ENCODE measurements at places on chromosomes 7 and 10. TPM values are rescaled to one million over a fixed set of nuclear protein-coding genes. Genes with fewer than 3 reads are reported as not detected.

GRCh38 chr7:34048445-34048844 lies 143.1 kb downstream of the BMPER start:
- peaks cover 4% of the 10 kb centered on the region for H3K27me3 ChIP-seq
- no peak overlapping the region for H3K4me3 ChIP-seq
- DNase-seq = no peak
- no peak overlapping the region for H3K27ac ChIP-seq
- no peaks in the 10 kb centered on the region for H3K36me3 ChIP-seq

DNA sequence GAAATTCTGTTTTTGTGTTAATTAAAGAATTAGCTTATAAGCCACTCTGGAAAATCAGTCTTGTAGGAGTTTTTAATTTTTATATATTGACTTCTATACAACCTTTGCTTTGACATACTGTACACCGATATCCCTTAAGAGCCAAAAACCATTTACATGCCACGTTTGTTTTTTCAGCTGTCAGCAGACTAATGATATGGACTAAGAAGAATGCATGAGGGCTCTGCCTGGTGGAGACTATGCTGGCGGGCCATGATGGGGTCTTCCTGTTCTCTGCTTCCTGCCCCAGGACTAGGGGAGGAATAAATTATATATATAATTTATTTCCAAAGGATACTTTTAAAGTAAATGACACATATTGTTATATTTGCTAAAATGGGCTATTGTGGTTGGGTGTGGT lies 96.3 kb downstream of the CDK14 start:
- H3K4me3 ChIP-seq = no peak overlapping the region
- H3K36me3 ChIP-seq = no peaks in the 10 kb centered on the region
- DNase-seq = no peak
- H3K27me3 ChIP-seq = no peaks in the 10 kb centered on the region
- no peaks in the 10 kb centered on the region for H3K4me1 ChIP-seq

GRCh38 chr10:95268438-95268837 lies 22.4 kb downstream of the PDLIM1 start:
- no peaks in the 10 kb centered on the region for H3K4me1 ChIP-seq
- no peaks in the 10 kb centered on the region for H3K27me3 ChIP-seq
- no peak overlapping the region for H3K4me3 ChIP-seq
- H3K36me3 ChIP-seq = no peaks in the 10 kb centered on the region
- no peak for DNase-seq
- H3K27ac ChIP-seq = no peak overlapping the region

Gene PODXL
- 0.70 TPM for total RNA-seq

DNA sequence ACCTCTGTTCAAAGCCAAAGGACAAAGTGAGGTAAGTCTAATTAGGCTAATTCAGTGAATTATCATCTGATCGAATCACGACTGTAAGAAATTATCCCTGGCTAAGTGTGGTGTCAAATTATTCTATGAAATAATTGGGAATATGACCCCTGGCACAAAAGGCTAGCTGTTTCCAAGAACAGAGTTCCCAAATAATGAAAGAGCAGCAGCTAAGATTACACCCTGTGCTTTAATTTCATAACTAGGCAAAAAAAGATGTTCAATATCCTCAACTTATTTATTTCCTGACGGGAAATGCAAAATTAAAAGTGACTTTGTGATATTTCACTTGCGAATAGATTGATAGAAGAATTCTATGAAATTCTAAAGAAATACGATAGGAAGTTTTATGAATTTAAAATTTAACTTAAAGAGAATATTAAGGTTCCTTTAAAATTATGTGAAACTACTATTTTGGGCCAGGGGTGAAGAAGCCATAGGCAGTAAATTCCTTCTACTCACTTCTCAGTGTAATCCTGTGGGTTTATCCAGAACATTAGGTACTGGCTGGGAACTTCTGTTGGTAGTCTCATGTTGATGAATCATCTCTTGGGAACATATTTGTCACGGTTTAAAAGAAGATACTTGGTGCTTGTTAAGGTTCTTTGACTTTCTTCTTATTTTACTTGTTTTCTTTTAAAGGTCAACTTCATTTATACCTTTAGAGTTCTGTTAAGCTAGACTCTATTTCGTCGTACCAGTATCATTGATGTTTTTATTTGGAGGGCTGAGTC lies 148.5 kb downstream of the POLR1F start:
- H3K4me3 ChIP-seq = no peak overlapping the region
- H3K4me1 ChIP-seq = no peaks in the 10 kb centered on the region
- H3K27me3 ChIP-seq = no peaks in the 10 kb centered on the region
- DNase-seq = no peak
- no peaks in the 10 kb centered on the region for H3K36me3 ChIP-seq

Gene CLCN1
- total RNA-seq = not detected

DNA sequence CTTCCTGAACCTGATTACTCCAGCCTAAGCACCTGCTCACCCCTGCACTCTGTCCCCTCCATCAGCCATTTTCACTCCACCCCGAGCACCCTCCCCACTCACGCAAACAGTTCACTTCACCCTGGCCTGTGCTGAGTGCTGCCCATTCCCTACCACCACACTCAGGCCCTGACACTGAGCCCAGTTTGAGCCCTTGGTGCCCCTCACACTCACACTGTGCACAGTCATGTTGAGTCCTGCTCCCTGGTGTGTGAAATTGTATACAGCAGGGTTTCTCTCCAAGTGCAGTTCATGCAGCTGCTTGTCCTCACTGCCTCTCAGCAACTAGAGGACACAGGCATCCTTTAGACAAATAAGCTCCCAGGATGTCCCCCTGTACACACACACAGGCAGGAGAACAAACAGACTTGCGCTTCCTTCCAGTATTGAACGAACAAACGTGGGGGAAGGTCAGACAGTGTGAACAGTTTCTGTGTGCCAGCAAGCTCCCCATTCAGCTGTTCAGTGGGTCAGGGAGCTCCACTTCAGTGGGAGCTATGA lies 6.8 kb downstream of the MYO1G start:
- DNase-seq = no peak
- no peaks in the 10 kb centered on the region for H3K27me3 ChIP-seq
- H3K36me3 ChIP-seq = peaks cover 56% of the 10 kb centered on the region
- H3K4me3 ChIP-seq = no peak overlapping the region
- H3K4me1 ChIP-seq = peaks cover 29% of the 10 kb centered on the region

DNA sequence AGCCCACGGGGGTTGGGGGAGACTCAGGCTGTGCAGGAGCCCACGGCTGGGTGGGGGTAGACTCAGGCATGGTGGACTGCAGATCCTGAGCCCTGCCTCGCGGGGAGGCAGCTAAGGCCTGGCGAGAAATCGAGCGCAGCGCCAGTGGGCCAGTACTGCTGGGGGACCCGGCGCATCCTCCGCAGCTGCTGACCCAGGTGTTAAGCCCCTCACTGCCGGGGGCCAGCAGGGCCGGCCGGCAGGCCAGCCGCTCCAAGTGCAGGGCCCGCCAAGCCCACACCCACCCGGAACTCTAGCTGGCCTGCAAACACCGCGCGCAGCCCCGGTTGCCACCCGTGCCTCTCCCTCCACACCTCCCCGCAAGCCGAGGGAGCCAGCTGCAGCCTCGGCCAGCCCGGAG lies 33.4 kb downstream of the SP4 start:
- no peak for DNase-seq
- no peak overlapping the region for H3K4me3 ChIP-seq
- peaks cover 21% of the 10 kb centered on the region for H3K4me1 ChIP-seq
- no peak overlapping the region for H3K27ac ChIP-seq

Data from activated naive CD8-positive, alpha-beta T cell treated with anti-CD3 and anti-CD28 coated beads for 36 hours (primary cell).